Pancreas (tissue), 10 donors: ENCODE measurements at places on chromosomes 1 and 21.
A peak's percentile ranks its signal among the peaks of the same experiment; 100 is the strongest.

- peaks cover 5% of the 10 kb centered on the region for H3K4me1 ChIP-seq
- H3K36me3 ChIP-seq: no peaks in the 10 kb centered on the region
Observed at GRCh38 chr1:181089017-181089675, 646 bp downstream of the IER5 start.

- no peaks in the 10 kb centered on the region for H3K27me3 ChIP-seq
- H3K27ac ChIP-seq: no peak overlapping the region
- H3K4me1 ChIP-seq: no peaks in the 10 kb centered on the region
- DNase-seq: no peak
- no peaks in the 10 kb centered on the region for H3K36me3 ChIP-seq
Observed at GRCh38 chr1:182279302-182279701, 112.3 kb downstream of the GLUL start.

DNA sequence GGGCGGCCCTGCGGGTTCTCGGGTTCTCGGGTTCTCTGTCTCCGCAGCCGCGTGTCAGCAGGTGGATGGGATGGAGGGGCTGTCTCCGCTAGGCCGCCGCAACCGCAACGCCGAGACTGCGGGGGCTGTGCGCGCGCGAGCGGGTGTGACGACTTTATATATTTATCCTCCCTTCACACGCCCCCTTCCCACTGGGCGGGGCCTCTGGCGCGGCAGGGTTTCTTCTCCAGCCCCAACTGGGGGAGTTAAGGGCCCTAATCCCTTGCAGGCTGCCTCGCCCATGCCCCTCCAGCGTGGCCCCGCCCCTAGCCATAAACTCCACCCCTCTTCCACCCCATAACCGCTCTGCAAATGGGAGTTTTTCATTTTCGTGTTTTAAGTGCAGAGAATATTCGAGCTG, 3.4 kb downstream of the IGSF21 start:
- H3K4me3 ChIP-seq: peak overlapping the region; percentile 25

DNA sequence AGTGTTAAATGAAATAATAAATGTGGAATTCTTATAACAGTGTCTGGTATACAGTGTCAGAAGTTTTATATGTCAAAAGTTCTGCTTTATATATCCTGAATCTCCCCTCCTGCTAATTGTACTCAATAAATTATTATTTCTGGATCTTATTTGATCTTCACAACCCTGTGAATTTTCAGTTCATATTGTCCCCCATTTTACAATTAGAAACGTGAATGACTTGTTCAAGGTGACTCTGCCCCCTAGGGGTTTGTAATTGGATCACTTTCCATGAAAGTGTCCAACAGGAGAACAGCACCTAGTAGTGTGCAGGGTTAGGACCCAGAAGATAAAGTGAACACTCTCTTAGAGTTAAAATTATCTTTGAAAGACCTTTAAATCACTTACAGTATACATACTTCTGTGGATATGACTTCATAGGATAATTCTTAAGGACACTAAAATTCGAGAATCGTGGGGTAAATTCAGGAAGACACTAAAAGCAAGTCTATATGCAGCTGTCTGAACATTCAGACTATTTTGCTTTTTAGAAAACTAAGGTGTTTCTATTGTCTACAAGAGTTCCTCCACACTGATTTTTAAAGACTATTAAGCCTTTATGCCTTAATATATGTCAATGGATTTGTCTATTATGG, 4.5 kb upstream of the DDR2 start:
- H3K36me3 ChIP-seq: no peaks in the 10 kb centered on the region
- no peaks in the 10 kb centered on the region for H3K27me3 ChIP-seq
- no peak for DNase-seq
- H3K4me3 ChIP-seq: no peak overlapping the region

GRCh38 chr1:171177261-171177660, 7.8 kb upstream of the FMO2 start:
- H3K27me3 ChIP-seq: no peaks in the 10 kb centered on the region
- no peak for DNase-seq
- no peaks in the 10 kb centered on the region for H3K4me1 ChIP-seq
- no peak overlapping the region for H3K27ac ChIP-seq

- no peaks in the 10 kb centered on the region for H3K27me3 ChIP-seq
- H3K4me3 ChIP-seq: peak overlapping the region; percentile 90
- H3K4me1 ChIP-seq: peaks cover 19% of the 10 kb centered on the region
- peak; percentile 39 for DNase-seq
- H3K36me3 ChIP-seq: no peaks in the 10 kb centered on the region
Observed at GRCh38 chr1:61742620-61743430, 545 bp downstream of the PATJ start.

- H3K27ac ChIP-seq: no peak overlapping the region
- no peaks in the 10 kb centered on the region for H3K36me3 ChIP-seq
- peak overlapping the region; percentile 86 for H3K4me3 ChIP-seq
- DNase-seq: peak; percentile 32
- H3K27me3 ChIP-seq: no peaks in the 10 kb centered on the region
- H3K4me1 ChIP-seq: peaks cover 5% of the 10 kb centered on the region
Observed at GRCh38 chr21:46322351-46323226, 1.1 kb downstream of the C21orf58 start.

DNA sequence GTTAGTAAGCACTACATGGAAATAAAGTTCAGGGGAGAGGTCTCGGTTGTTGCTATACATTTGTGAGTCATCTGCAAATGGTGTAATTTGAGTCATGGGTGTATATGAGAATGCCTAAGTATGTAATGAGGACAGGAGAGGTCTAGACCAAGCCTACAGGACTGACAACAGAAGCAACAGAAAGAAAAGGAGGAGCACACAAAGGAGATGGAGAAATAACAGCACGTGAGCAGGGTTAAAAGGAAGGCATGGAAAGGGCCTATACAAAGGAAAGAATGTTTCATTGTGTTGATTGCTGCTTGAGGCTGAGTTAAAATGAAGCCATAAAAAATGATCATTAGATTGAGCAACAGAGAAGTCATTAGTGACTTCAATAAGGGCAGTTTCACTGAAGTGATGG, 28.0 kb upstream of the PRKAA2 start:
- no peaks in the 10 kb centered on the region for H3K36me3 ChIP-seq
- H3K4me3 ChIP-seq: no peak overlapping the region
- no peak overlapping the region for H3K27ac ChIP-seq
- no peaks in the 10 kb centered on the region for H3K27me3 ChIP-seq

GRCh38 chr1:216502528-216503162, 79.4 kb upstream of the USH2A start:
- H3K4me1 ChIP-seq: no peaks in the 10 kb centered on the region
- H3K27ac ChIP-seq: no peak overlapping the region
- no peak for DNase-seq
- H3K27me3 ChIP-seq: no peaks in the 10 kb centered on the region
- H3K36me3 ChIP-seq: no peaks in the 10 kb centered on the region
- H3K4me3 ChIP-seq: no peak overlapping the region

- H3K27ac ChIP-seq: no peak overlapping the region
- no peaks in the 10 kb centered on the region for H3K4me1 ChIP-seq
- H3K36me3 ChIP-seq: peaks cover 8% of the 10 kb centered on the region
- no peaks in the 10 kb centered on the region for H3K27me3 ChIP-seq
- no peak for DNase-seq
Observed at GRCh38 chr1:113770031-113770430, 10.7 kb upstream of the PHTF1 start.

GRCh38 chr1:23589585-23589986, 30.3 kb upstream of the ID3 start:
- peaks cover 5% of the 10 kb centered on the region for H3K4me1 ChIP-seq
- no peak overlapping the region for H3K27ac ChIP-seq
- H3K4me3 ChIP-seq: no peak overlapping the region
- H3K36me3 ChIP-seq: no peaks in the 10 kb centered on the region
- DNase-seq: no peak

DNA sequence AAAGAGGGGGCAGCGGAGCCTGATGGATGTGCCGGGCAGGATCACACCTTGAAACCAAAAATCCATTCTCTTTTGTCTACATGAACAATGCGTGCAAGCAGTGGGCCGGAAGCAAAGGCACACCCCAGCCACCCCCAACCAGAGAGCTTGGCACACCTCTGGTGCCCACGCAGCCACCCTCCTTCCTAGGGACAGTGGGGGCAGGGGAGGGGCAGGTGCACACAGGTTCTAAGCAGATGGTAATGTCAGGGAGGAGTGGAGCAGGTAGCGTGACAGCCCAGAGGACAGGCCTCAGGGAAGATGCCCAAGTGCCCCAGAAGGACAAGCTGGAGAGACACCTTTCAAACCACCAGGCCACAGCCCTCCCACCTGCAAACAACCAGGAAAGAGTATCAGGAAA, 36.5 kb downstream of the SYF2 start:
- H3K4me1 ChIP-seq: no peaks in the 10 kb centered on the region
- no peaks in the 10 kb centered on the region for H3K27me3 ChIP-seq
- DNase-seq: no peak
- no peak overlapping the region for H3K27ac ChIP-seq

- no peaks in the 10 kb centered on the region for H3K27me3 ChIP-seq
- no peak for DNase-seq
- H3K27ac ChIP-seq: no peak overlapping the region
- no peaks in the 10 kb centered on the region for H3K36me3 ChIP-seq
Observed at GRCh38 chr1:168369655-168370054, 89.0 kb downstream of the TBX19 start.

- H3K4me1 ChIP-seq: no peaks in the 10 kb centered on the region
- DNase-seq: peak; percentile 57
- no peaks in the 10 kb centered on the region for H3K36me3 ChIP-seq
- no peaks in the 10 kb centered on the region for H3K27me3 ChIP-seq
Observed at GRCh38 chr1:207454046-207454964, at the start of gene CR2. TSS of gene CR2 (plus strand) at chr1:207454328. CDS start at chr1:207454419, 91 bp downstream.
